Brain pericyte (primary cell): ENCODE measurements at places on chromosomes 6 and 20.

DNA sequence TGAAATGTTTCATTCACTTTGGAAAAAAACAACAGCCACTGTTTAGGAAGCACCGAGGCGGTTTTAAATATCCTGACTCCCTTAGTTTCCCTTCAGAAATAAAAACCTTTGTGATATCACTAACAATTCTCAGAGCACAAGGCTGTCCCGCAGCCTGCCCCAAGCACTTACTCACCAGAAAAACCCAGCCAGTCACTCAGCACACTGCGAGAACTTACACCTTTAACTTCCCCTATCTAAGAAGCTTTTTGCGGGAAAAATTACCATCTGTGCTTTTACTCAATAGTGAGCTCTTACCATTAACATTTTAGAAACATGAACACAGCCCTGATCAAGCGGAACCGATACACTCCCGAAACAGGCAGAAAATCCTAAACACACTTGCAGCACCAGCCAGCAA, 9.3 kb downstream of the ZBTB46 start:
- no peak for DNase-seq

DNA sequence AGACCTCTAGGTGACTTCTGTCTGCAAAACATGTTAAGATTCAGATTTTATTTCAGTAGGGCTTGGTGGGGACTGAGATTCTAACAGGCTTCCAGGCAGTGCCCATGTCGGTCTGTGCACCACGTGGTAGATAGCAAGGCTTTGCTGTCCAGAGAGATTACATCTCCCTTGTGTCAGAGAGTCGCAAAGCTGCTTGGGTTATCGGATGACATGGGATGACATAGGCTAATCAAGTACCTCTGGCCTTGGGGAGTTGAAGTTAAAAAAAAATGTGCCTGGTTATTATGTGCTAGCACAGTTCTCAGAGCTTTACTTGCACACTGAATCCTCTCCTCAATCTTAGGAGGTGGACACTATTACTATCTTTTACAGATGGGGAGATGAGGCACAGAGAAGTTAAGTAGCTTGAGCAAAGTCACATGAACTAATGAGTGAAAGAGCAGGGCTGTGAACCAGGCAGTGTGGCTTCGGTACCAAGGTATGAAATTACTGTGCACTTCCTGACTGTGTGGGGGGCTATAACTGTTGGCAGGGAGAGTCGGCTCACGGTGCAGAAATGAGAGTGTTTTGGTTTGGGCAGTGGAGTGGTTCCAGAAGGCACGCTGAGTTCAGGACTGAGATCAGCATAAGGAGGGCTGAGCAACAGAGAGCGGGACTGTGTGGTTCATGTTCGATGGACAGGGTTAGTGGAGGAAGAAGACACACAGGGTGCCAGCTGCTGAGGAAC, 41.1 kb downstream of the FARS2 start:
- no peak for DNase-seq

GRCh38 chr20:22819784-22820183, 215.3 kb upstream of the SSTR4 start:
- DNase-seq: no peak

DNA sequence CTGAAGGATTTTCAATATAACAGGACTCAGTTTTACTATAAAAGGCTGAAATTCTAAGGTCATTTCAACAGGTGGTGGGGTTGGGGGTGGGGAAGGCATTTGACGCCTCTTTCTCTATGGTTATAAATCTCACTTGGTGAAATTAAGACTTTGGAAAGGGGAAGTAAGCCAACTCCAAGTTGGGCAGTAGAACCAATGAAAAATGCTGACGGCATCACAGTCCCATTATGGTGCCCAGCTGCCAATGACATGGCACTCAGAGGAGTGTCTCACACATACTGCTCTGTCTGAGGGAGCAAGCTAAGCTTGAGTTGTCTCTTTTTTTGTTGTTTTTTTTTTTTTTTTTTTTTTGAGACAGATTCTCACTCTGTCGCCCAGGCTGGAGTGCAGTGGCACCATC, 4.7 kb downstream of the SLC16A10 start:
- DNase-seq: no peak

GRCh38 chr6:121890307-121890910, 455.0 kb downstream of the GJA1 start:
- no peak for DNase-seq

DNA sequence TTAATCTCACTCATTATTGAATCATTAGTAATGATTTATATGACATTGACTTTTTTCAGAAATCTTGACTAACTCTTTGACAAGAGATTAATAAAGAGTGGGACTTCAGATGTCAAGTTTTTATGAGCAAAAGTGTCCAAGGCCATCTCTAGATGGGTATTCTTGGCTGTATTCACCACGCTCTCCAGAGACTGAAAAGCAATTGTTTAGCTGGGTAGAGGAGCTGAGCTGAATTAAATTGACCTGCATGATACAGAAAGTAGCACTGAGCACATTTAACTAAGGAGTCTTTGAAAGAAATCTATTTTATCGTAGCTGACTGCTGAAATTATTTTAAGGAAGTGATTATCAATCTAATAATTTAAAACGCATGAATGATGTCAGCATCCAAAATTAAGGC, 89.4 kb downstream of the LINC00237 start:
- DNase-seq: no peak

- no peak for DNase-seq
These were observed 54.8 kb upstream of the SGK1 start for GRCh38 chr6:134372603-134373281.

DNA sequence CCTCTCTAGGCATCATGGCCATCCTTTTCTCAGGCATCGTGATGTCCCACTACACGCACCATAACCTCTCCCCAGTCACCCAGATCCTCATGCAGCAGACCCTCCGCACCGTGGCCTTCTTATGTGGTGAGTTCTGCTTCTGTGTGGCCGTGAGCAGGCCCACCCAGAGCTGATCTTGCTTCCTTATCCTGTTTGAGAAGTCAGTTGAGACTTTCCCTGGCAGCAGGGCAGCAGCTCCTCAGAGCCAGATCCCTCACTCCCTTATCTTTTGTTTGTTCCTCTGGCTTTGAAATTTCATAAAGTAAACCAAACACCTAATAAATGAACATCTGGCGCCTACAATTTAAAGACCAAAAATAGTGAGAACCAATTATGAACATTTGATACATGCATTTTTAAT, 40.6 kb downstream of the SPATA2 start:
- no peak for DNase-seq

GRCh38 chr6:88869263-88870020, 94.0 kb downstream of the RNGTT start:
- no peak for DNase-seq

DNA sequence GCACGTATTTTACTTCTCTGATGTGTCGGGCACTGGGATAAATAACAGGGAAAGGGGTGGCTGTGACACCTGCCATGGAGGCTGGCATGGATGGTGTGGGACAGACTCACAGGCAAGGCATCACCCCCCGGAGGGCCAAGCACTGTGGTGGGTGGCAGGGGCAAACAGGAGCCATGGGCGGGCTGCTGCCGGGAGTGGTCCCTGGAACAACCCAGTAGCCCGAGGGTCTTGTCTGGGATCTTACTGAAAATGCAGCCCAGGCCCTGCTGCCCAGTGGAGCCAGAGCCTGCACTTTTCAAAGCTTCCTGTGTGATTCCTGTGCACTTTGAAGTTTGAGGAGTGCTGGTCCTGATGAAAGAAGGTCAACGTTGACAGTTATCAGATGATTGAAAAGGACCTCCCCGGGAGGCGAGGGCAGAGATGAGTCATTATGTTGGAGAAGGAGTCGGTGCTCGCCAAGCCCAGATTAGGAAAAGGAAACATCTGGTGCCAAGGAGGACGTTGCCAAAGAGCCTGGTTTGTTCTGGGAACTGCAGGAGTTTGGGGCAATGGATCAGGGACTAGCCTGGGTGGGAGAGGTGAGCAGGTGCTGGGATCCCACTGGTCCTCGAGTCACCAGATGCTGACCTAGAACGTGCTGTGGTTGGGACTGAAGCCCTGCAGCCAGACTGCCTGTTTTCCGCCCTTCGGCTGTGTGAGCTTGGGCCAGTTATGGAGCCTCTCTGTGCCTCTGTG, 130.0 kb upstream of the GGTLC1 start:
- DNase-seq: no peak

- DNase-seq: no peak
These were observed 78.8 kb upstream of the ZNFX1 start for GRCh38 chr20:49356676-49357075.

- no peak for DNase-seq
These were observed 125.7 kb upstream of the ARID1B start for GRCh38 chr6:156651486-156651885.
